ENCODE measurements at places on chromosomes 2 and 18.

GRCh38 chr2:118098307-118099030, 10.2 kb downstream of the INSIG2 start:
- DNase-seq, result no peak

DNA sequence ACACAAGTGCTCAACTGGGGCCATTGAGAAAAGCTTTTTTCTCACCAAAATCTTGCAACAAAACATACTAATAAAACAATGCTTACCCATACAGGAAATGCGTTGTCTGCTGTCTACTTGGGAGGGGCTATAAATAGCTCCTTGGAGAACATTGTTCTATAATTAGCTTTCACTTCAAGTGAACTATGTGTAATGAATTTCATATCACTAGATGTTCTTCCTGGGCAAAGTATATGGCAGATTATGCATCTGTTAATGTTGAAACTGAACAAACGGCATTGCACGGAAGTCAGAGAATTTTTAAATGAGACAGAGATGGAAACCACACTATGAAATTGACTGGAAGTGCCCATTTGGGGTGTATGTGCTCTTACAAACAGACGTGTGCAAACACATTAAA, 6.4 kb upstream of the NPAS2 start:
- DNase-seq, result no peak

DNA sequence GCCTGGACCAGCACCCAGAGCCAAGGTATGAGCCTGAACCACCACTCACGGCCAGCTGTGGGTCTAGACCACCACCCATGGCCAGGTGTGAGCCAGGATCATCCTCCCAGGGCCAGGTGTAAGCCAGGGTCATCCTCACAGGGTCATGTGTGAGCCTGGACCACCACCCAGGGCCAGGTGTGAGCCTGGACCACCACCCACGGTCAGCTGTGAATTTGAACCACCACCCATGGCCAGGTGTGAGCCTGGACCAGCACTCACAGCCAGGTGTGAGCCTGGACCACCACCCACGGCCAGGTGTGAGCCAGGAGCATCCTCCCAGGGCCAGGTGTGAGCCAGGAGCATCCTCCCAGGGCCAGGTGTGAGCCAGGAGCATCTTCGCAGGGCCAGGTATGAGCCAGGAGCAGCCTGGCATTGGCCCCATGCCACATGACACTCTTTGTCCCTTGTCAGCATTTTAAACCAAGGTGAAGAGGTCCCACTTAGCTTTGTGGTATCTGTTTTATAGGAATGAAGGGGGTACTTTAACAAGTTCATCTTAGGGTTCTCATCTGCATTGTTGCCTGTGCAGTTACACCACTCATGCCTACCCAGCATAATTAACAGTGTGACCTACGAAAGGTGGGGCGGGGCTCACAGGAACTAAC, 71.2 kb downstream of the AGAP1 start:
- DNase-seq, result no peak

- DNase-seq, result no peak
Measured at GRCh38 chr18:4524096-4524495, 69.0 kb upstream of the DLGAP1 start.

DNA sequence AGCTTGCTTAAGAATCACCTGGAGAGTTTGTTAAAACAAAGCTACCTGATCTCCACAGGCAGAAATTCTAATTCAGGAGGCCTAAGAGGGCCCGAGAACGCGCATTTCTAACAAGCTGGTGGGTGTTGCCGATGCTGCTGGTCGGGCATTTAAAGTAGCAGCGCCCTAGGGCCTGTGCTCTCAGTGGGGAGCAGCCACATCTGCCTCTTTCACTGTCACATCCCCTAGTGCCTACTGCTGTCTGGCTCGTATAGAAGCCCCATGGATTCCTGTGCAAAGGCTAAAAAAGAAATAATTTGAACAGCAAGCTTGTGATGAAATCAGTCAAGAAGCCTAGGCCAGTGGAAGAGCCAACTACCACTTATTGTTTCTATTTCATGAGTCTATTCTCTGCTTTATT, 126.7 kb upstream of the SMIM21 start:
- no peak for DNase-seq

DNA sequence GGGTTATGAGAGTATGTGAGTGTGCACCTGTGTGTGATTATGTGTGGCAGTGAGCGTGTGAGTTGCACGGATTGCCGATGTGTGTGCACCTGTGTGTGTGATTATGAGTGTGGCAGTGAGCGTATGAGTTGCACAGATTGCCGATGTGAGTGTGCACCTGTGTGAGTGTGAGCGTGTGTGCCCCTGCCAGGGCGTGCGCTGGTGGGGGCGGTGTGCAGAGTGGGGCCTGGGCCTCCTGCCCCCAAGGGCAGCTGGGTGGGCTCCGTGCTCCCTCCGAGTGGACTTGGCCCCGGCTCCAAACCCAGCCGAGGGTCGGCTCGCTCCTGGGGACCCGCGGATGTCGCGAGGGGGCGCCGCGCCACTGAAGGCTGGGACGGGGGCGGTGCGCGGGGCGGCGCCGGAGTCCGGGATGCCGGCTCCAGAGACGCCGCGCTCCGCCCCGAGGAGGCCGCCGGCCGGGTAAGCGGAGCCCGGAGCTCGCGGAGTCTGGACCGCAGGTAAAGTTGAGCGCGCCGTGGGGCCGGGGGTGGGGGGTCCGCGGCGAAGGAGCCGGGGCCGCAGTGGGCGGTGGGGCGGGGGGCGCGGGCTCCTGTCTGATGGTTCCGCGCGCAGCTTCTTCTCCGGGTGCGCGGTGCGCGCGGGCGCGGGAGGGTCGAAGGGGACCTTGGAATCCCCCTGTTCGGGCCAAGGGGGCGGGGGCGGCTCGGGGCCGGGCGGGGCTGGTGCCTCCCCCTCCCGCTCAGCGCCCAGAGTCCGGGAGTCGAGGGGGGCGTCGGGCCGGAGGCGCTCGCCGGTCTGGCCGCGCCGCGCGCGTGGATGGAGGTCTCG, at the start of gene KCNG2:
TSS of gene KCNG2 (plus strand) at position 421 of the 828 bp plus-strand sequence. CDS start 65,730 bp downstream, outside the sequence.
- DNase-seq, result no peak

DNA sequence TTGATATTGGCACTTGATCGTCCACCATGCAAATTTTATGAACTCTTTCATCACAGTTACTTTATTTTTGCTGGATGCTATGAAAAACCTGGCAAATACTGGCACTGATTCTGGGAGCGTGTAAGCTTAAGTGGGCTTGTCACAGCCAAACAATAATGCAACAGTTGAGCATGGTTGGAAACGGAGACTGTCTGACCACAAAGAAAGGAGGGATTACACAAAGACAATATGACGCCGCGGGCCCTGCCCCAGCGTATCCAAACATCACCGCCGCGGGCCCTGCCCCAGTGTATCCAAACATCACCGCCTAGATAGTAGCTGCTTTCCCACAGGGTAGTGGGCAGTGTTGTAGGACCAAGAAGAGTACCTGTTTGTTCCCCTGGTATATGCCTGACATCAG, 135.9 kb downstream of the PRPF40A start:
- DNase-seq, result no peak

DNA sequence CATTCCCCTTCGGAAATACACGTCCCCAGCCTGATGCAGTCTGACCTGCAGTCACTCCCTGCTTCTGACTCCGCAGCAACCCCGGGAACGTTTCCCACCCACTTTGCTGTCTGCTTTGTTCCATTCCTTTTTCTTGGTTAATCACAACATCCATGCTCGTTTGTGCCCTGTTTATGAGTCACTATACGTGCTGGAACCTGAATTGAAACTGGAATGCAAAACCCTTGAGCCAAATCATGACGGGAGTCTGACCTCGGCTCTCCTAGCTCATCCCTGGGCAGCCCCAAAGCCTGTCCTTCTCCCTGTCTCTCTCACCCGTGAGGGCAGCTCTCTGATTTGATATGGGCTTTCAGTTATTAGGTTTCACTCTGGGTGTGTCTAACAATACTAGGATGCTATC, 57.1 kb upstream of the RNF152 start:
- DNase-seq, result no peak

- DNase-seq, result no peak
Measured at GRCh38 chr18:57219964-57220363, 73.1 kb downstream of the BOD1L2 start.

DNA sequence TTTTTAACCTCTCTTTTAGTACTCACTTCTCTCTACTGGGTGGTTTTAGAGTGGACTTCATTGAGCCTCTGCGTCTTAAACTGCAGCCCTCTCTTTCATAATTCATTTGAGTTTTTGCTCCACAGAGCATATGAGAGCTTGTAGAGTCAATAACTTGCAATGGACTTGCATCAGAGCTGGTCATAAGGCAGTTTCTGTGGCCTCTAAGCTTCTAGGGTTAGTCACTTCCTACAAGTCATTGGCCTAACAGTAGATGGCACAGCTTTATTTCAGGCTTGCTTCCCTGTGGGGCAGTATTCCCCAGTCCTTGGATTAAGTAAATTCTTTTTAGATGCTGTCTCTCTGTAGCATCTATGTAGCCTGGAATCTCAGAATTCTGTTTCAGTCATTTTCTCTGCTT, 1435.7 kb downstream of the LRP1B start:
- no peak for DNase-seq

- no peak for DNase-seq
Measured at GRCh38 chr2:99442837-99443236, 47.0 kb downstream of the REV1 start.

DNA sequence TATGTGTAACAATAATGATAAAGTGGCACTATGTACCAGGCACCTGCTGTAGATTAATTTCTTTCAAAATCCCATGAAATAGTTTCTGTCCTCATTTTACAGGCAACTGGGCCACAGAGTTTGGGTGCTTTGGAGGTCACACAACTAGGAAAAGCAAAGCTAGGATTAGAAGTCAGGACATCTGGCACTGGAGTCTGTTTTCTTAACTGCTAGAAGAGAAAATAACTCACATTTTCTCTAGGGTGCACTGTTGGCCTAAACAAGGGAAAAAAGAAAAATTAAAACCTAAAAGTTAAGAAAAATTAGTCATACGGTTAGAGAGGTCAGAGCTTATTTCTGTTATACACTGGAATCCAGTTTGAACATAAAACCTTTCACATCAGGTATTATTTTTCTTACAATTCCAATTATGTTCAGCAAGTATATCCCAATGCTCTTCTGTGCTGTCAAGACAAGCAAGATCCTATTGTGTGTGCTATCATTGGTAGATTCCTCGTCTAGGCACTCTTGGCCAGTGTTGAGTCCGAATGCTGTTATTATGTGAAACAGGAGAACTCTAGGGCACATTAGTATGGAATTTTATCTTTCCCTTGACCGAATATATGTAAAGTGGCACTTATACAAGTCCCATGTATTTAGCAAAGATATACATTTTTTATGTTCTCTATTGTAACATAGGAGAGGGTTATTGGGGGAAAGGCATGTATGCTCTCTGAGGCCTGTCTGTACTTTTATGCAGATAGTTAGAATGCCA, 1.5 kb upstream of the OSGEPL1 start:
- DNase-seq, result no peak

DNA sequence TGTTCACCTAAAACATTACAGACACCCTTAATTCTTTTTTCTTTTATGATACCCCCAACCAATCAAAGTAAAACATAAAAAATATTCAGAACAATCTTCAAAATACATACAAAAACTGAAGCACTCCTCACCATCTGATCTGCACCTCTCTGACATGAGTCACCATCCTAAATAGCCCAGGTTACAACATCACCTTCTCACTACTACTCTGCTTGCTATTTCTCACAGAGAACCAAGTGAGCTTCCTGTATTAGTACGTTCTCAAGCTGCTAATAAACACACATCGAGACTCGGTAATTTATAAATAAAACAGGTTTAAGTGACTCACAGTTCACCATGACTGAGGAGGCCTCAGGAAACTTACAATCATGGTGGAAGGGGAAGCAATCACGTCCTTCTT, 183.5 kb downstream of the CBLN2 start:
- DNase-seq, result no peak

- no peak for DNase-seq
Measured at GRCh38 chr18:25307192-25307591, 44.8 kb downstream of the ZNF521 start.

DNA sequence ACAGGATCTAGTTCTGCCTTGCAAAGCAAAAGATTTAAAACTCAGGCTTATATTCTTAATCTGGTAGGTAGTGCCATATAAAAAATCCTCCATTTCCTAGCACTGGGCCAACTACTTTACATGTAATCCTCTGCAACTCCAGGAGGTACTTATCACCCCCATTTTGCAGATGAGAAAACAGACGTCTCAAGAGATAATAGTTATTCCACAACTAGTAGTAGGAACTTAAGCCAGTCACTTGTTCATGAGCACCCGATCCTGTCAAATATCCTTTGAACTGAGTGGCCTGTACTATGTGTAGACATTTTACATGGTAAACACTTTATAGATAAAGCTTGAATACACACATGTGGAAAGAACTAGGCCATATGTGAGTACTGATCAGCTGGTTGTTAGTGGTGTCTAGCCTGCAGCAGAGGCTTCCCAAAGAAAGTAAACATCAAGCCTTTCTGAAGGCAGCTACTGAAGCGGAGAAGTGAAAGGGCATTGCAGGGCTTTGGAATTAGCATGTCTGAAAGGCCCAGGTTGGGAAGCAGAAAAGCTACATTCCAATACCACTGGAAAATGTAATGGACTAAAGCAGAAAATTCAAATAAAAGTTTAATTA, 48.0 kb downstream of the NAB1 start:
- no peak for DNase-seq
